NCI-H774 (cell line): ENCODE measurements at places on chromosomes 3 and 15.

GRCh38 chr3:88152841-88153240 is 3.1 kb downstream of the C3orf38 start:
- no peak for DNase-seq

- DNase-seq: no peak
These were observed 92.2 kb downstream of the MYLK start for GRCh38 chr3:123791898-123792297.

- no peak for DNase-seq
These were observed 93.0 kb downstream of the NFKBIZ start for GRCh38 chr3:101942356-101942755.

- DNase-seq: no peak
These were observed 27.3 kb downstream of the CCR3 start for GRCh38 chr3:46269556-46269955.

DNA sequence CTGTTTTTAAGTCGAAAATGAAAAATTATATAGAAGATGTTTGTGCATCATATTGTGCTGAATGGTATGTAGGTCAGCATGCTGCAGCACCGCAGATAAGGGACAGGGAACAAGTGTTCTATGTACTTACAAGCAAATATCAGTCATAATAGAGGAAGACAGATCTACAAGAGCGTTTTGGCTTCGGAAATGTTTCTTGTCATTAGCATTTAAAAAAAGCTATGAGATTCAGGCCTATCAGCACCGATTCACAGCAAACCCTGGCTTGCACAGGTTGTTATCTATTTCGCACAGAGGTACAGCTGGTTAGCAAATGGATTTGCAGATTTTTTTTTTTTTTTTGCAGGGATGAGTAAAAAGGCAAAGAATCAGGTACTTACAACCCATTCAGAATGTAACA is 204.2 kb upstream of the TBC1D5 start:
- DNase-seq: no peak

- no peak for DNase-seq
These were observed 400.4 kb upstream of the THBS1 start for GRCh38 chr15:39180483-39180933.

DNA sequence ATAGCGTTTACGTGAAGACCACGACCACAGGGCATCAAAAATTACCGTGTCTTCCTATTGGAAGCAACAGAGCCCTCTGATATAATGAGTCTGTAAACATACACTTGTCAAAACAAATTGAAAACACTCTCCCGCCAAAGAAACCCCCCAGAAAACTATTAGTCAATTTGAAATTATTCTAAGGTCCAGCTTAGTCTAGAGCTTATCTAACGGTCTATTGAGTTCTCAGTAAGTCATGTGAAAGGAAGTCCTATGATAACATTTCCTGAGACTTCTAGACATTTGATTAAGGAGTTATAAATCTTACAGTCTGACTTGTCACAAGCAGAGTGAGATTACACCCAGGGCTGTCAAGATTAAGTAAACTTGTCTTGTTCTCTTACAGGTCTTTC is 356.3 kb downstream of the FOXP1 start:
- DNase-seq: no peak

GRCh38 chr3:170467007-170467406 is 48.3 kb downstream of the CLDN11 start:
- DNase-seq: peak; percentile 89

GRCh38 chr15:68980786-68981185 is 33.7 kb upstream of the NOX5 start:
- no peak for DNase-seq

GRCh38 chr15:93034512-93034911 is 54.5 kb downstream of the RGMA start:
- DNase-seq: no peak

GRCh38 chr15:31606931-31607497 is 280.4 kb downstream of the KLF13 start:
- DNase-seq: no peak

DNA sequence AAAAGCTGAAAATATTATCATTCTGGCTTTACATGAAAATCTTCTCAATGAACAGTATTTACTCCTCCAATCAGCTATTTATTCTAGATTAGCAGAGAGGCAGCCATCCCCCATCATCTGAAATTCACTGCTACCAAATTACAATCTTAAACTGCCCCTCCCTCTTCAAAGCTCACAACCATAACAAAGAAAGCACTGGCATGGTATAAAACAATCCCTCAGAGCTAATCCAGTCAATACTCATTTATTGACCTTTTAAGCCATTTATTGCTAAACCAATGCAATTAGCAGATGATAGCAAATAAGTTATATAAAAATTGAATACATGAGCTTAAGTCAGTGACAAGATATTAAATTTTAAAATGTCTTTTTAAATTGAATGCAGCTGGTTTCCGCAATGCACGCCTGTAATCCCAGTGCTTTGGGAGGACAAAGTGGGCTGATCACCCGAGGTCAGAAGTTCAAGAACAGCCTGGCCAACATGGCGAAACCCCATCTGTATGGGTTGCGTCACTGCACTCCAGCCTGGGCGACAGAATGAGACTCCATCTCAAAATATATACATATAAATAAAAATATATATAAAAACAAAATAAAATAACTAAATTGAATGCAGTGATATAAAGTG is 12.1 kb downstream of the SLC4A7 start:
- DNase-seq: no peak

GRCh38 chr3:115657168-115657567 is 33.9 kb downstream of the GAP43 start:
- DNase-seq: no peak

- DNase-seq: no peak
These were observed 1.0 kb downstream of the KLHL18 start for GRCh38 chr3:47283591-47284364.

DNA sequence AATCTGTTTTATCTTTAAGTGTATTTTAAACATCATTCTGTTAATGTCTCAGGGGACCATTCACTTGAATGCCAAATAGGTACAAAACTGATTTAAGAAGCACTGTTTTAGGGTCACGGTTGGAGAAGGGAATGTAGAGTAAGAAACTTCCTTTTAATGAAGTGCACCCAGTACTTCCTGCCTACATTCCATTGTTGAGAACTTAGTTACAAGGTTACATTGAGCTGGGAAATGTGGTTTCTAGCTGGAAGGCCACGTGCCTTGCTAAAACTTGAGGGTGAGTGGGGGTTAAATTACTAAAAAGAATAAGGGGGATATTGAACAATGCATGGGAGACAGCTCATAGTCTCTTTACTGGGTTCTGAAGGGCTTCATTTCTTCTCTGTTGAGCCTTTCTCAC is 78.3 kb upstream of the TBC1D5 start:
- no peak for DNase-seq
